ENCODE measurements at places on chromosomes 1 and 21.

- no peak for DNase-seq
These were observed 83.6 kb downstream of the CLIC4 start for GRCh38 chr1:24828887-24829192.

GRCh38 chr1:215744419-215744818 is 177.3 kb downstream of the KCTD3 start:
- no peak for DNase-seq

DNA sequence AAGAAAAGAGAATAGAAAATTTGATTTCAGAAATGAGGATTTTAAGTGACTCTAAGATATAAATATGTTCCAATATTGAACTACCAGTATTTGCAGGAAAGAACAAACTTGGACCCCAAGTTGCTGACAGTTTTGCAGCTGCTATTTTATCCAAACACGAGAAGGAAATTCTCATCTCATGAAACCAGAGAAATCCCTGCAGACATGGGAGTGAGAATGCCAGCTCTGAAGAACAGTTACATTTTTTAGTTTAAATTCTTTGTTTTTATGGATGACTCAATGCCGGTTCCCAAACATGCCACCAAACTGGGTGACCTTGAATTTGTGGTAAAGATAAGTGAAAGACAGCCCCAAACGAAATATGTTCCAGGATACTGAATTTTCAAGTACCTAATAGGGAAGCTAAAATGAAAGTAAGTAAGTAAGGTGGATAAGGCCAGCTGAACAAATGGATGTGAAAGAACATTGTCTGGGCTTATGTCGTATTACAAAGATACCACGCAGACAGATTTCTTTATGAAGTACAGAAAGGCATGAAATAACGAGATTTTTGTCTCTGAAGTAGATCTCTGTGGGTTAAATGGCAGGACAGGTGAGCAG is 19.9 kb downstream of the TLR5 start:
- DNase-seq, result no peak

GRCh38 chr21:41188486-41189149 is 20.7 kb downstream of the BACE2 start:
- no peak for DNase-seq

DNA sequence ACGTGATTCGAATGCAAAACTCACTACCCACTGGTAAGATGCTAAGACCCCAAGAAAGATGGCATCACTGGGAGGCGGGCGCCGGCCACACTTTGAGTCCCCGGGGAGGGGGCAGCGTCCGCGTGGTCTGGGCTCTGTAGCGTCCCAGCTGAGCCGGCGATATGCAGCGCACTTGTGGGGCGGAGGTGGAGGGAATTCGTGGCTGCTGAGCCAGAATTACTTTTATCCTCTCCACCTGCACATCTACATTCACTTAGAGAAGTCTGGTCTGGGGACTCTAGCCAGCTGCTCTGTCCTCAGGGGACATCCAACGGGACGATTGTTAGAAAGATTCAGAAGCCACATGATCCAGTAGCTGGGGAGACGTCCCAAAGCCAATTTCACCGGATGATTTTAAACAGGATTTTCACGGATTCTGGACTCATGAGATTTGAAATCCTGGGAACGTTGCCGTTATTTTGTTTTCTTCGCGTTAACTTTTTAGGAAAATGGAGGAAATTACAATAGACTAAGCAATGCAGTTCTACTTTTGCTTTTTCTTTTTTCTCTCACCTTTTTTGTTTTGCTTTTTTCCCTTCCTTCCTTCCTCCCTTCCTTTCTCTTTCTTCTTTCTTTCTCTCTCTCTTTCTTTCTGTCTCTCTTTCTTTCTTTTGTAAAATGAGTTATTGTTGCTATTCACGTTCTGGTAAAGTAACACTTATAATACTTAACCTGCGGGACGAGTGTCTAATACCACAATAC is 1.3 kb downstream of the JAM2 start:
- DNase-seq, result no peak

DNA sequence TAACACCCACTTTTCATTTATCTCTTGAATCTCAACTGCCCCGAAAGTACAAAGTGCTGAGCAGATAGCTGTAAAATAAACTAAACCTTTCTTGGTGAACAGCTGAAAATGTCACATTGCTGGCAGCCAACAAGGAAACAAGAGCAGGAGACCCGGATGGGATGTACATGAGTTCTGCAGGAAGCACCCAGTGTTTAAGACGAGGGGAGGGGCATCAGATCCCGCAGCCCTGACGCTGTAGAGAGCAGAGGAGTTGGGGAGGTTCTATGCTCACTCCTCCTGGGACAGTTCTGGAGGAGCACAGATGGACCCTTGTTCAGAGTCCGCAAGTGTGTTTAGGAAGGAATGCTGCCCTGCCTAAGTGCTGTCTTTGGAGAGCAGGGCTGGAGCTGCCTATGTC is 32.0 kb upstream of the EPHA8 start:
- DNase-seq, result no peak

DNA sequence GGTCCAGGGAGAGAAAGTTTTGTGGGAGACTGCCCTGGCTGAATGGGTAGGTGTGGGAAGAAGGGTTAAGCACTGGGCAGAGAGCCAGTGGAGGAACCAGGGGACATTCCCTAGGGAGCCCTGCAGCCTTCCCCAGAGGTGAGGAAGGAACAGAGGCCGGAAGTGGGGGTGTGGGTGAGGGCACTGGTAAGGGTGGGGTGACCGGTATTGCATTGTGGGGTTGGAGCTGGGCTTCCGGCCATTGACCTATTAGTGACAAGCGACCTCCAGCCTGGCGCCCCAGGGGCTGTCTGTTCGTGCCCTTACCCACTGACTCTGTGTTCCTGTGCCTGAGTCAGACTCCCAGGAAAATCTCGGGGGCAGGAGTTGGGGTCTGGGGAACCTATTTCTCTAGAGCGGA is 3.5 kb upstream of the TSPAN1 start:
- DNase-seq, result no peak

GRCh38 chr1:225451340-225451739 is 23.5 kb upstream of the LBR start:
- DNase-seq, result no peak

GRCh38 chr1:69947837-69948236 is 257.5 kb downstream of the LRRC40 start:
- DNase-seq, result no peak

DNA sequence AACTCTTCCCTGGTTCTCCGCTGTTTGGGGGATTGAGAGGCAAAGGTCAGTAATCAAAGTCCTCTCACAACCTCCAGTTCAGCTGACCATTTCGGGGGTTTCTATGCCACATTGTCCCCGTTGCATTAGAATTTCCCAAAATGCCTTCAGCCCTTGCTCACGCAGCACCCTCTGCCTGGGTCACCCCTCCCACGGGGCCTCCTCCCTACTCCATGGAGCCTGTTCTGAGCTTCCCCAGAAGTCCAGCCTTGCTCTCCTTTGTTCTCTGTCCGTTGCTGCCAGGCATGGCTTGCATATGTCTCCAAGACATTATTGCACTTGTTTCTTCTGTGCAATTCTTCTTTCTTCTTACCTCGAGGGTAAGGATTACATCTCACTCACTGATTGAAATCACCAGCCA is 16.5 kb downstream of the DMRTB1 start:
- DNase-seq, result no peak

DNA sequence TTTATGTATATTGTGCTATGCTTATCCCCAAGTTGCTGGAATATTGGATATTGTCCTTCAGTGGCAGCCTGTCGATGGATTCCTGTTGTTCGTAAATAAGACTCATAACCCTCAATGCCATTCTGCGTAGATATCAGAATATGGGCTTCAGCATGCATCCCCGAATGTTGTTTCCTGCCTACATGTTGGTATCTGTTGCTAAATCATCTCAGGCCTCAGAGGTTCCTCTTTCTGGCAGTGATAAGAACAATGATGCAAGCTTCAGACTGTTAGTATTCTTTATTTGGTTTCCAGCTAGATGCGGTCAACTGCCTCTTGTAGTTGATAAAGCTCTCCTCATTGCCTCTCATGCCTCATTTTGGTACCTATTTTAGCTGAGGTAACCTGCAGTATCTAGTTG is 2082.6 kb downstream of the MRPL39 start:
- DNase-seq, result no peak

- DNase-seq, result no peak
These were observed 73.6 kb downstream of the TBX15 start for GRCh38 chr1:118914379-118915161.

GRCh38 chr1:64514197-64514765 is 44.4 kb downstream of the CACHD1 start:
- DNase-seq, result no peak

- no peak for DNase-seq
These were observed 337.5 kb upstream of the PLXNA2 start for GRCh38 chr1:208581667-208582066.

GRCh38 chr1:62110198-62110817 is 84.3 kb upstream of the L1TD1 start:
- no peak for DNase-seq

DNA sequence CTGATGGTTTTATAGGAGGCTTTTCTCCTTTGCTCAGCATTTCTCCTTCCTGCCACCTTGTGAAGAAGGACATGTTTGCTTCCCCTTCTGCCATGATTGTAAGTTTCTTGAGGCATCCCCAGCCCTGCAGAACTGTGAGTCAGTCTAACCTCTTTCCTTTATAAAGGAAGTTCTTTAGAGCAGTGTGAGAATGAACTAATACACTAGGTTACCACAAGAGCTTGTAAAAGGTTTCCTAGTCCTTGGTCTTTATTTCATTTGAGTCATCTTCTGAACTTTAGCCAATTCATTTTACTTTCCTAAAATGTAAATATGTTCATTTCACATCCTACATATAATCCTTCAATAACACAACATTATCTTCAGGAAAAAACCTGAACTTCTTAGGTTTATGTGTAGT is 365.3 kb downstream of the HHIPL2 start:
- no peak for DNase-seq

DNA sequence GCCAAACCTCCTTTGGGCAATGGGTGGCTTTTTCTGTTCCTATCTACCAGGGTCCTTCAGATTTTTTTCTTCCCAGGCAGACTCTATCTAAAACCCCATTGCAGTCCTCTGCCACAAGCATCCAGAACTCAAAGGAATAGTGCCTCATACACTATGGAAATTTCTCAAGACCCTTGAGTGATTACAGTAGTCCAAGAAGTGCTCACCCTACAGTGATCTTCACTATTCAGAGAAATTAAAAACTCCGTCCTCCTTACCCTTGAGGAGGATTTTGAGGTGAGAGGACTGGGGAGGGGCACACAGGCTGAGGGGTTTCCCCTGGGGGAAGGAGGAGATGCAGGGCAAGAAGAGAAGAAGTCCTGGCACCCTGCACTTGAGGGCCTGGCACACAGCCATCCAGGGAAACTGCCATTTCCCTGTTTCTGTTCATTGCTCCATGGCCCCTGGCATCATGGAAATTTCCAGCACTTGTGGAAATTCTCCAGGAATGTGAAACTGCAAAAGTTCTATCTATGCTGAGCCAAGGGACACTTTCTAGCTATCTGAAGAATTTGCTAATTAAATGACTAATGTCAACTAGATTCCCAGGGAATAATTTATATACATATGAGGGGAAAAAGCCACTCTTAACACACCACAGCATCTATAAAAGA is 102.5 kb upstream of the ATP1B1 start:
- DNase-seq, result no peak

DNA sequence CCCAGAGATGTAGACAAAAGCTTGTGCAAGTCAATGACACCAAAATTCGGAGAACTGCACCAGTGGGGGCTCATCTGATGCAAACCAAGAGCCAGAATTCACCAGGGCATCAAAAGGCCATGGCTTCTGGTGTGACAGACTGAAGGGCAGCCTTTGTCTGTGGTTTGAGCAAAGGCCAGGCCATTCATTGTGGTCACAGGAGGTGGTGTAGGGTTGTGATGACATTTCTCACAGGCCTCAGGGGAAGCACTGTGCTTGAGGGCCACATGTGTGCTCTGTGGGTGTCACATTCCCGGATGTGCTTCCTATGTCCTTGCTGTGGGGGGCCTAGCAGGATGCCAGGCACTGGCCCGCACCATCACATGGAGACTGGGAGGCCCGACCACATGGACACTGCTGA is 22.5 kb upstream of the KCNE1 start:
- DNase-seq, result no peak

DNA sequence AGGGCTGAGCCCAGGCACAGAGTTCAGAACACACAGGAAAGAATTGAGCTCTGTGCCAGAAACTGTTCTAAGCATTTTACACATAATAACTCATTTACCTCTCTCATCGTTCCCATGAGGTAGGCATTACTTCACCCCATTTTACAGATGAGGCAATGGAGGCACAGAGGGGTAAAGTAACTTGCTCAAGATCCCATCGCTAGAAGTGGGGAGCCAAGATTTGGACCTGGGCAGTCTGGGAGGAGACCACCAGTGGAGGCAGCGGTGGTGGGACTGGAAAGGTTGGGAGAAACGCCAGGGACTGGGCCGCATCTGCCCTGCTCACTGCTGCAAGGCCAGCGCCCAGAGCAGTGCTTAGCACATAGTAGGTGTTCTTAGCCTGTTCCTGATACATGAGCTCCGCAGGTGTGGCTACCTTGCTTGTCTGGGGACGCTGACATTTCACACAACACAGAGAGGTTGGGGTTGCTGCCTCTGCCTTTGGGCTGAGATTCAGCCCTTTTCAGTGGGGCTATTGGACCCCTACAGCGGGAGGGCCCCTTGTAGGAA is 27.8 kb upstream of the EPS8L3 start:
- no peak for DNase-seq

- DNase-seq, result no peak
These were observed 603.3 kb downstream of the PTPRC start for GRCh38 chr1:199242147-199242546.

DNA sequence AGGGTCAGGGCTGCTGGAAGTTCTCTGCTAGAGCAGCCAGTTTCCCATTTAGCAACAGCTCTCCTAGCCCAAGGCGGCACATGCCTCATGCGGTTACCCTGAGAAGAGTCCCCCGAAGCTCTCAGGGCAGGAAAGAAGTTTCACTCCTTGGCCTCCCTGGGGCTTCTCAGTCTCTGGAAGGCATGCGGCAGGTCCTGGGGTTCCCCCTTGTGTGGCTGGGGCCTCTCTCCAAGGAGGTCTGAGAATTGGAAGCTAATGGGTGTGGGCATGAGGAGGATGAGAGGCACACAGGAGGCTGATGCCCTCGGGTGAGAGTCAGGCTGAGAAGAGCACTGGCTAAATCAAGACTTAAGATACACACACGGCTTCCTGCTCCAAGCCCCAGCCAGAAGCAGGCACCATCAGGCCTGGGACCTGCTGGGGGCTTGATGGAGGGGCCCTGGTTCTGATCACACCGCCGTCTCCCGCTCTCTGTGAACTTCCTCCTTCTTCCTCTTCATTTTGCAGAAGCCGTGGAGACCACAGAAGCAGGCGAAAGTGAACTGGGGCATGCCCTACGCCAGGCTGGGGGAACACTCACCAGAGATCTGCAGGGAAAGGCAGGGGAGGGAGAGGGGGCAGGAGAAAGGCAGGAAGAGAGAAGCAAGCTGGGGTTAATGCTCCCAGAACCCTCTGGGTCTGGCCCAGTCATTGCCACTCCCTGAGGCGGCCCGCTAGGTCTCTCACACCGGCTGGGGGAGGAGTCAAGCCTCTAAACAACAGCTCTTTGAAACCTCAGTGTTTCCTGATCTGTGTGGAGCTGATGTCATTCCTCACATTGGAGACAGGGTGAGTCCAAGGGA is 15.1 kb downstream of the BLACAT1 start:
- peak; percentile 62 for DNase-seq

DNA sequence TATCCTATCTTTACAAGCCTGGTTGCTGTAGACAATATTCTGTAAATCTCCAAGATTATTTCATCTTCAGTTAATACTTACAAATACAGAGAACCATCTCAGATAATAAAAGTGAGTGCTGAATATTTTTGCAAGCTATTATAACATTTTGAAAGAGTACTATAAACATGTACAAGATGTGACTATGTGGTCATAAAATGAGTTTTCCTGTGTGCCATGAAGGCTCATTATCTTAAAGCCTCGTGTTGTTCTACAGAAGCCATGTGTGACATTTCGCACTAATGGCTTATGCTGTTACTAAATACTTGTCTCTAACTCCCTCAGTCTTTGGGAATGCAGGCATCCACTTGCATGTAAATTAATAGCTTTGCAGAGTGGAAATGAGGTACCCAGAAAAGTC is 48.3 kb downstream of the SAMSN1 start:
- no peak for DNase-seq
